ENCODE measurements at places on chromosomes 13 and 19.
A peak's percentile ranks its signal among the peaks of the same experiment; 100 is the strongest.

DNA sequence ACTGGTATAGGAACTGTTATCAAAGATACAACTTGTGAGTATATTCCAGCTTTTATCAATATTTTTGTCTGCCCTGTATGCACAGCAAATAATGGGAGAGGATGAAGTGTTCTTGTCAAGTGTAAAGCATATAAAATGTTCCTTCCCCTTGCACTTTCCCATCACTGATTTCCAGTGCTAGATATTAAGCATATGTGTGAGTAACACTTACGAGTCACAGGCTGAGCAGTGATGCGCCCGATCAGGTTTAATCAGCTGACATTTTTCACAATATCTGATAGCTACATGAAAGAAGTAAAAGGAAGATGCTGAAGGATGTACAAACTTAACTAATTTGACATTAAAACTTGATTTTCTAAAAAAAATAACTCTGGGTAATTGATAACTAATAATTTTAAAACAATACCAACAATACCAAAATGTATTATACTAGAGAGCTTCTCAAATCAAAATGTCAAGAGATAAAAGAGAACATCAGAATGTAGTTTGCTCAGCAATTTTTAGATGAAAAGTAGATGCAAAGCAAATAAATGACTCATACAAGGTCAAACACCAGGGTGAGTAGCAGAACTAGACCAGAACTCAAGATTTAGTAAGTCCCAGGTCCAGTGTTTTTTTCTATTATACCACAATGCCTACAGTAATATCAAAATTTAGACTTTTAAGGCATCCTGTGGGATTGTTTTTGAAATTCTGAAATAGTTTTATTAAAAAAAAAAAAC lies 56.4 kb downstream of the ZDHHC20 start:
- no peak for DNase-seq

GRCh38 chr19:18230941-18231734 lies 4.9 kb upstream of the PDE4C start:
- no peak for DNase-seq

DNA sequence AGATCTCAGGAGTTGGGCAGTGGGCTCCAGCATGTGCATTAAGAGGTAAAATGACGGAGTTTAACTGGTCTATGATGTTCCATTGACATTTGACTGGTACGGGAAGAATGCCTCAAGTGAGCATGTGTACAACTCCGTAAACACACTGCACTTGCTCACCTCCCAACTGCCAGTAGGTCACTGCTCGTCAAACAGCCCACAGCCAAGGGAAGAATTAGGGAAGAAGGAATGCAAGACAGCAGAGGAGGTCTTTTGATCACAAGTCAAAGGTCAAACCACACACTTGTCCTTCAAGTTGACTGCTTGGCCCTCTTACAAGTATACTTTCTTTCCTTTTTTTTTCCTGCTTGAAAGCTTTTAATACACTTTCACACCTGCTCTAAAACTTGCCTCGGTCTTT lies 236.7 kb downstream of the B3GLCT start:
- no peak for DNase-seq

DNA sequence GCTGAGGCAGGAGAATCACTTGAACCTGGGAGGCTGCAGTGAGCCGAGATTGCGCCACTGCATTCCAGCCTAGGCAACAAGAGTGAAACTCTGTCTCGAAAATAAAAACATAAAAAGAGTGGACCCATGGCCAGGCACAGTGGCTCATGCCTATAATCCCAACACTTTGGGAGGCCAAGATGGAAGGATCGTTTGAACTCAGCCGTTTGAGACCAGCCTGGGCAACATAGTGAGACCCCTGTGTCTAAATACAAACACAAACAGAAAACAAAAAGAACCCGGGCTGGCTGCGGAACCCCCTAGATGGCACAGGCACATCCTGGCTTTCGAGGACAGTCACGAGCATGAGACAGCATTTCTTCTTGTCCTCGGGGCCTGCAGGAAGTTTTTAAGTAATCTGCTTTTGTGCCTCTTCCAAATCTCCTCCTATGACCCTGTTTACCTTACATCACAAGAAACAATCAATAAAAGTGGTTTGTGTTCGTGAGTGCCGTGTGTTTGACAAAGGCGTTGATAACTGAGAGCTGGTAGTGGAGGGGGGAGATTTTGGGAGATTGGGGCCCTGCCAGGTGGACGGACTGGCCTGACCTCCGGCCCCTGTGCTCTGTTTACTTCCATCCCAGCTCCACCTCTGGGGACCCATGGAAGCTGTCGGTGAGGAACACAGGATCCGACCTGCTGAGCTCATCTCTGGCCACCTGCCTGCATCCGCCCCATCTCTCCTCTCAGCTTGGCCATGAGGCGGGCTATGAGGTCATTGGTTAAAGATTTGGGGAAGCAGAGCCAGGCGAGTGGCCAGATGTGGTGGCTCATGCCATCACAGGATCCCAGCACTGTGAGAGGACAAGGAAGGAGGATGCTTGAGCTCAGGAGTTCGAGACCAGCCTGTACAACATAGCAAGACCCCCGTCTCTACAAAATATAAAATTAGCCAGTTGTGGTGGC lies 5.9 kb upstream of the GDF15 start:
- no peak for DNase-seq

GRCh38 chr13:37956536-37956935 lies 87.0 kb upstream of the TRPC4 start:
- no peak for DNase-seq

- DNase-seq, result peak; percentile 38
Measured at GRCh38 chr13:51043310-51043709, 67.8 kb downstream of the C13orf42 start.

DNA sequence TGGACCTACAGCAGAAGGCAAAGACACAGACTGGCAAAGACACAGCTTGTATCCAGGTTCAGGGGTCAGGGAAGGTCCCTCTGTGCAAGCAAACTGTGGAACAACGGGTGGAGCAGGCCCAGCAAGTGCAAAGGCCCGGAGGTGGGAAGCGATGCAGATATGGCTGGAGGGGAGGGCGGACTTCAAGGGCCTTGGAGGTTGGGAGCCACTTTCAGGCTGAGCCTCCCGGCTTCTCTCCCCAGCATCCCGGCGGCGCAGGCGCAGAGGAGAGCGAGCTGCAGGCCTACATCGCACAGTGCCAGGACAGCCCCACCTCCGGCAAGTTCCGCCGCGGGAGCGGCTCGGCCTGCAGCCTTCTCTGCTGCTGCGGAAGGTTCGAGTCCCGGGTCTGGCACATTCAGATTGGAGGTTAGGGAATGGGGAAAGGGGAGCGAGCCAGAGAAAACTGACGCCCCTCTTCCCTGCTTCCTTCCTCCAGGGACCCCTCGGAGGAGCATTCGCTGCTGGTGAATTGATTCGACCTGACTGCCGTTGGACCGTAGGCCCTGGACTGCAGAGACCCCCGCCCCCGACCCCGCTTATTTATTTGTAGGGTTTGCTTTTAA lies 2.1 kb upstream of the PNPLA6 start:
- DNase-seq, result no peak

- no peak for DNase-seq
Measured at GRCh38 chr13:27022571-27023311, 148.9 kb downstream of the USP12 start.

DNA sequence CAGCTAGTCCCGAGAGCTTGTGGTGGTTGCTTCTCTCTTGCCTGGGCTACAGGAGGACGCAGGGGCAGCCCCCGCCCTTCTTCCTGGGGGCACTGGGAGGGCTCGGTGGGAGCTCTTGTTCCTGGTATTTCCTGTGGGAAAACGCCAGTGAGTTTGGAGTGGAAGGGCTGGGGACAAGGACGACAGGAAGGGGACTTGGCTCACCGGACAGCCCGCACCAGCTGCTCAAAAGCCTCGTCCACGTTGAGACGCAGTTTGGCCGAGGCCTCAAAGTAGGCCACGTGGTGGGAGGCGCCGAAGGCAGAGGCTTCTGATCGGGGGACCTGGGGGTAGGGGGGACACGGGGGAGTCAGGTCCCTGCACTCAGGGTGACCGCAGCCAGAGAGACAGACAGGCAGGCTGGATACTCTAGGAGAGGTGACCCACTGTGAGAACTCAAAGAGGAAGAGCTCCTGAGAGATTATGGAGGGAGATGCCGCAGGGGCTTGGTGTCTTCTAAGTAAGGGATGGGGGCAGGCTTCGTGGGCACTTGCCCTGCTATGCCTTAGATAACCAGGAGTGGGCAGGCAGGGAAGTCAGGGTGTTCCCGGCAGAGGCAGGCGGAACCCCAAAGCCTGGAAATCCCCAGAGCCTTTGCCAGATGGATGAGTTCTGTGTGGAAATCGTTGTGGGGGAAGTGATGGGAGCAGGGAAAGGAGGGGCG lies 4.3 kb downstream of the RRAS start:
- no peak for DNase-seq

DNA sequence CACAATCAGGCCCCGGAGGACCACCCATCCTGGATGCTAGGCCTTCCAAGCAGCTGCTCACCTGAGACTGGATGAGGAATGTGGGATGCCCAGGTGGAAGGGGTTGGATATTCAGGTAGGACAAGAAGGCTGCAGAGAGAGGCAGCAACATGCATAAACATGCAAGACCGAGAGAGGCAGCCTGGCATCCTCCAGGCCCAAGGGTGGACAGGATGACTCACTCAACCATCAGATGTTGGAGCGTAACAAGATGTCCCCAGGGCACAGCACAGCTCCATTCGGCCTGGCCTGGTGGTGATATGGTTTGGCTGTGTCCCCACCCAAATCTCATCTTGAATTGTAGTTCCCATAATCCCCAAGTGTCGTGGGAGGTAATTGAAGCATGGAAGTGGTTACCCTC lies 10.0 kb upstream of the CABP5 start:
- DNase-seq, result no peak

GRCh38 chr19:11067356-11068113 lies 21.7 kb upstream of the LDLR start:
- DNase-seq, result no peak

GRCh38 chr13:29648760-29649159 lies 53.3 kb upstream of the SLC7A1 start:
- DNase-seq, result no peak

- no peak for DNase-seq
Measured at GRCh38 chr19:12055784-12056183, 3.0 kb upstream of the ZNF878 start.

DNA sequence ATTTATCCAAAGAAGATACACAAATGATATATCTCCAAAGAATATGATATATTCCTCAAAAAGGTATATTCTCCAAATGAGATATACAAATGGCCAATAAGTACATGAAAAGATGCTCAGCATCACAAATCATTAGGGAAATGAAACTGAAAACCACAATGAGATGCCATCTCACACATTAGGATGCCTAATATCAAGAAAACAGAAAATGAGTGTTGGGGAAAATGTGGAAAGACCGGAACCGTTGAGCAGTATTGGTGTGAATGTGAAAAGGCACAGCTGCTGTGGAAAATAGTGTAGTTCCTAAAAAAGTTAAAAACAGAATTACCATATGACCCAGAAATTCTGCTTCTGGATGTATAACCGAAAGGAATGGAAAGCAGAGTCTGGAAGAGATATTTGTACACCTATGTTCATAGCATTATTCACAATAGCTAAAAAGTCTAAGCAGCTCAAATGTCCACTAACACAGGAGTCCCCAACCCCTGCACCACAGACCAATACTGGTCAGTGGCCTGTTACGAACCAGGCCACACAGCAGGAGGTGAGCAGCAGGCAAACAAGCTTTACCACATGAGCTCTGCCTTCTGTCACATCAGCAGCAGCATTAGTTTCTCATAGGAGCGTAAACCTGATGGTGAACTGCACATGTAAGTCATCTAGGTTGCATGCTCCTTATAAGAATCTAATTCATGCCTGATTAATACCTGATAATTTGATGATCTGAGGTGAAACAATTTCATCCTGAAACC lies 291.9 kb downstream of the PCDH20 start:
- no peak for DNase-seq

DNA sequence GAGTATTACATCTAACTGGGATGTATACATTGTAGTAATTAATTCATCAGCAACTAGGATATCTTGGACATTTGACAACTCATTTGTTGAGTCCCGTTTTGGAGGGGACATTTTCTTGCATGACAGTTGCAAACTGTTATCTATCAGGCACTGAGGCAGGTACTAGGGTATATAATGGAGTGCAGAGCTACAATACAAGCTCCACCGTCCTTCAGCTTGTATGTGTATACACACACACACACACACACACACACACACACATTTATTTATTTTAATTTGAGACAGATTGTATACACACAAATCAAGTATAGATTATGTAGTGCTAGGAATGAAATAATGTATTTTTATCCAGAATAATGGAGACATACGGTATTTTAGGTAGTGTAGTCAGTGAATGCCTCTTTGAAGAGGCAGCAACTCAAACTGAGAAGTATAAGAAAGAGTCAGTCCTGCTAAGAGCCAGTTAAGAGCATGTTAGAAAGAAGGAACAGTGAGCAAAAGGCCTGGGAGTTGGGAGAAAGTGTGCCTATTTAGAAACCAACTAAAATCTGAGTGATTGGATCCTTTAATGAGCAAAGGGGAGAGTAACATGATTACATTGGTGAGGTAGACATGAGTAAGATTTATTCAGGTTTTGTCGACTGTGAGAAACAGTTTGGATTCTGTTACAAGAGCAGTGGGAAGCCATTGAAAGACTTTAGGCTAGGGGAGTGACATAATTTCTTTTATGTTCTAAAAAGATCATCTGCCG lies 74.5 kb downstream of the NBEA start:
- no peak for DNase-seq

DNA sequence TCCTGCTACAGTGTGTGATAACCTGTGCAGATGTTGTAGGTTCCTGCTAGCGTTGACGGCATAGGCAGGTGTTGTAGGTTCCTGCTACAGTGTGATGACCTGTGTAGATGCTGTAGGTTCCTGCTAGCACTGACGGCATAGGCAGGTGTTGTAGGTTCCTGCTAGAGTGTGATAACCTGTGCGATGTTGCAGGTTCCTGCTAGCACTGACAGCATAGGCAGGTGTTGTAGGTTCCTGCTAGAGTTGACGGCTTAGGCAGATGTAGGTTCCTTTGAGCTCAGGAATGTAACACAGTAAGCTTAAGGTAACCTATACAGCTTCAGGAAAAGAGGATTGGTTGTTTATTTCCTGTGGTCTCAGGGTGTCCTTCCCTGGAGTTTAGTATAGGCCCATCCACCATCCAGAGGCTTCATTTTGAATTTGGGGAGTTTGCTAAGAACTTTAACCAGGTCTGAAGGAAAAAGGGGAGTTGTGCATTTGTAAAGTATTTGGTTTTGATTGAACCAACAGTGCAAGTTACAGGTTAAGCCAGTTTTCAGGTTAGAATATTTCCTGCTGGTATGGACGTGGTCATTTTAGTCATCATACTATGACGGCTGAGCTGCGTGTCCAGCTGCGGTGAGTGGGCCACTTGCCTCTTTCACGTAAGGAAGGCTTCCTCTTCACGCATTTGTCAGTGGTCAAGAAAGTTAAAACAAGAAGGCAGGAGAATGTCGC lies 53.8 kb downstream of the ATP11A start:
- no peak for DNase-seq

DNA sequence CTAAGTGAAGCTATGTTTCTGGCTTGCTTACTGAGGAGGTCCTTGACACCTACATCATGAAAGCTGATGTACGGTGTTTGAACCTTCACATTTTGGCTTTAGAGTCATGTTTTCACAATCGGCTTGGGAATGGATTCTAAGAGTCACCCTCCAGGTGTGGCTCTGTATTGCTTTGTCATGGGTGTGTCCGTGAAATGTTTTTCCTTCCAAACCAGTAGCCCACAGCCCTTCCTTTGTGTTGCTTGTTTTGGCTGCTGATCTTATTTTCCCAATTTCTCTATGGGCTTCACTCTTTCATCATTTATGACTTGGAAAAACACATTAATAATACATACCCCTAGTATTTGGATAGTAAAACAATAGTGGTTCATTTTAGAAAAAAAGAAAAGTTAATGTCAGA lies 240.6 kb downstream of the GGACT start:
- no peak for DNase-seq

- DNase-seq, result peak; percentile 83
Measured at GRCh38 chr13:26628706-26629105, 71.2 kb downstream of the WASF3 start.

- DNase-seq, result no peak
Measured at GRCh38 chr19:9430444-9430843, 4.9 kb downstream of the ZNF266 start.
